ENCODE measurements at places on chromosomes 6 and 20.

- no peak for DNase-seq
Measured at GRCh38 chr6:28496099-28496779, 19.4 kb downstream of the GPX6 start.

- DNase-seq, result no peak
Measured at GRCh38 chr6:118588626-118589025, 40.5 kb downstream of the PLN start.

DNA sequence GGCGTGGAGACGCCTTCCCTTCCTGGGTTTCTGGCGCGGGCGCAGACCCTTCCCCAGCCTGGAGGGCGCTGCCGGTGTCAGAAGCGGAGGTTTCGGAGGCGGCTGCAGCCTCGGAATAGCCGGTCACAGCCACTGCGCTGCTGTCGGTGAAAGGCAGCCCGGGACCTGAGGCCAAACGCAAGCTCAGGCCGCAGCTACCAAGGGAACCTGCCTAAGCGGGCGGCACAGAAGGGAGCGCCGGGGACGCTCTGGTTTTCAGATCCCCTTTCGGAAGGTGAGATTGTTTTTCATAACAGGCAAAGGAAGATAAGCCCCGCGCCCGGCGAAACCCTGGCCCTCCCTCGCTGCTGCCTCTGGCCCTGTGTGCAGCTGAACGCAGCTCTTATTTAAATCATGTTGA, 116.5 kb downstream of the FAM120B start:
- no peak for DNase-seq

DNA sequence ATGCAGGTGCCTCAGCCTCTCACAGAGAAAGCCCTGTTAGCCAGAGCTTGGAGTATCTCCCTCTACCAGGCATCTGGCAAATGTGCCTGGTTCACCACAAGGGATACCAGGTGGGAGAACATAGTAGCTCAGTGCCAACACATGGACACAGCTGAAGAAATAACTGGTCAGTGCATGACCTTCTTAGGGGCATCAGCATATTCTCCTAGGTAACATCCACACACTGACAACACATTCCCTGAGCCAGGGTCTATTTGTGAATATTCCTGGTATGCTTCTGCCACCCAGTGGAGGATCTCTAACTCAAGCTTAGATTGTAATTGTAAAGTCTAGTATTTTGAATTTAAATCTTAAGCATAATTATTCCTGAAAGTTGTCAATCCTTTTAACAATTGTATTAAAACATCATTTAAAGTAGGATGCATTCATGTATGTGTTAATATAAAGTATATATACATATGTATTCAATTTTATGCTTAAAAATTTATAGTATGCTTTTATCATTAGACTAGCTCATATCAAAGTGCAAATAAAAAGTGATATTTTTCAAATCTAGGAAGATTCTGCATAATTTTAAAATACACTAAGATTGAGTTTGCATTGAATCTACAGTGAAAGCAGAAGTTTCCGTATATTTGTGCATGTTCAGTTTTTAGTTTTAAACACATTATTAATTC, 45.3 kb upstream of the COL21A1 start:
- DNase-seq, result no peak

DNA sequence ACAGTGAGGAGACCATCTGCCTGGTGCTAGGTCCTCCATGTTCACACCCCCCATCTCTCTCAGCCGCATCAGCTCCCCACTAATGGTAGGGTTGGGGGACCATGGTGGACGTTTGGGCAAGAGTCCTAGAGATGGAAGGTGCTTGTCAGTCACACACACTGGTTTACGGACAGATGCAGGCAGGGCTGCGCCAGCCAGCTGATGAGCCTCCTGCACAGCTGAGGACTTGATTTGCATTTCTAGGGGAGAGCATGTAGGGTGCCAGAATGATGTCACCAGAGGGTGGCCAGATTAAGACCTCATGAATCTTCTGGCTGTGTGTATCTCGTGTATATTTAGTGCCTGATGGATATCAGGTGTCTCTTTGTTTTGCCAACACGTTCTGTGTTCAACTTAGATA, 28.6 kb downstream of the CST8 start:
- no peak for DNase-seq
